A549 treated with Hydrocortisone at 1 μM for 4 hours (cell line): ENCODE measurements at places on chromosomes 6 and 20. TPM values are rescaled to one million over a fixed set of nuclear protein-coding genes. Genes with fewer than 3 reads are reported as not detected.

Gene CEP162
- 0.95 to 1.9 TPM (median 1.6 TPM) in 5 replicates for total RNA-seq

Gene SLC35F1
- 0.03 TPM in 1 of 5 replicates, not detected in the others for total RNA-seq

Gene COL21A1
- total RNA-seq = 0.55 to 2.3 TPM (median 0.77 TPM) in 5 replicates

Gene MEP1A
- 0.05 TPM in 1 of 5 replicates, not detected in the others for total RNA-seq

Gene PLCB4
- 14.4 to 23.2 TPM (median 17.9 TPM) in 5 replicates for total RNA-seq

Gene FAM210B
- 10.9 to 12.8 TPM (median 11.3 TPM) in 5 replicates for total RNA-seq

Gene MCCD1
- not detected in 5 replicates for total RNA-seq

Gene CCN2
- 108 to 197 TPM (median 152 TPM) in 5 replicates for total RNA-seq

Gene SLC22A16
- total RNA-seq = not detected in 5 replicates

Gene ID1
- 338 to 530 TPM (median 447 TPM) in 5 replicates for total RNA-seq

Gene DEFB121
- not detected in 5 replicates for total RNA-seq

Gene ANKEF1
- total RNA-seq = 5.8 to 6.7 TPM (median 6.3 TPM) in 5 replicates

Gene ZNF165
- total RNA-seq = 0.74 to 1.1 TPM (median 0.86 TPM) in 5 replicates

Gene GLP1R
- not detected in 5 replicates for total RNA-seq

Gene HLA-C
- total RNA-seq = 46.3 to 55.2 TPM (median 49.3 TPM) in 5 replicates

Gene EPPIN
- not detected in 5 replicates for total RNA-seq

Gene C20orf202
- total RNA-seq = 0.07 TPM in 1 of 5 replicates, not detected in the others

Gene RAD21L1
- not detected in 5 replicates for total RNA-seq

Gene TMEM244
- total RNA-seq = not detected in 5 replicates

Gene C20orf141
- total RNA-seq = 0.28 to 0.69 TPM (median 0.53 TPM) in 5 replicates

Gene VSTM2L
- 18.5 to 30.4 TPM (median 21.4 TPM) in 5 replicates for total RNA-seq

Gene SAMD5
- total RNA-seq = 0.43 to 0.75 TPM (median 0.52 TPM) in 5 replicates

Gene NFKBIE
- total RNA-seq = 6.4 to 9.7 TPM (median 8.4 TPM) in 5 replicates

Gene NMBR
- not detected in 5 replicates for total RNA-seq

Gene HLA-DMB
- total RNA-seq = 1.4 to 2.2 TPM (median 1.7 TPM) in 5 replicates

Gene ZFP57
- total RNA-seq = not detected in 5 replicates

Gene CD93
- total RNA-seq = not detected in 5 replicates

Gene NKAIN2
- total RNA-seq = not detected in 5 replicates

Gene NRSN1
- not detected in 5 replicates for total RNA-seq

Gene F13A1
- not detected in 5 replicates for total RNA-seq

Gene RIPOR3
- not detected in 5 replicates for total RNA-seq

Gene GGTLC1
- not detected in 5 replicates for total RNA-seq

Gene IL20RA
- 0.02 to 0.15 TPM (median 0.05 TPM) in 3 of 5 replicates, not detected in the others for total RNA-seq

Gene TINAG
- total RNA-seq = not detected in 5 replicates

Gene PTCRA
- not detected in 5 replicates for total RNA-seq

Gene SNAP25
- 13.5 to 19.1 TPM (median 17.8 TPM) in 5 replicates for total RNA-seq

Gene C6orf132
- 2.7 to 3.3 TPM (median 3.1 TPM) in 5 replicates for total RNA-seq

Gene MUC22
- 0.01 to 0.03 TPM (median 0.02 TPM) in 4 of 5 replicates, not detected in the other for total RNA-seq

Gene RFX6
- not detected in 5 replicates for total RNA-seq

Gene RBBP8NL
- 0.62 to 1.3 TPM (median 0.98 TPM) in 5 replicates for total RNA-seq

Gene BMP7
- 0.38 to 1.1 TPM (median 0.53 TPM) in 5 replicates for total RNA-seq

Gene GINM1
- 23.6 to 34.2 TPM (median 26.6 TPM) in 5 replicates for total RNA-seq

Gene THEMIS
- total RNA-seq = not detected in 5 replicates

Gene PPIL4
- total RNA-seq = 11.6 to 20.6 TPM (median 13.4 TPM) in 5 replicates

Gene EEF1A2
- total RNA-seq = 142 to 176 TPM (median 148 TPM) in 5 replicates

Gene MAP7
- 18.0 to 22.9 TPM (median 21.1 TPM) in 5 replicates for total RNA-seq
